Activated naive CD4-positive, alpha-beta T cell treated with anti-CD3 and anti-CD28 coated beads for 36 hours (primary cell): ENCODE measurements at places on chromosomes 16 and 17. TPM values are rescaled to one million over a fixed set of nuclear protein-coding genes. Genes with fewer than 3 reads are reported as not detected.

CES5A gene
- not detected for total RNA-seq

ARHGDIG gene
- not detected for total RNA-seq

CAPNS2 gene
- total RNA-seq = not detected

KRT33B gene
- total RNA-seq = not detected

GRCh38 chr17:46026166-46027047 lies 27.4 kb downstream of the STH start:
- no peaks in the 10 kb centered on the region for H3K27me3 ChIP-seq
- H3K36me3 ChIP-seq = peaks cover 10% of the 10 kb centered on the region
- no peak for DNase-seq
- H3K4me3 ChIP-seq = no peak overlapping the region

DNA sequence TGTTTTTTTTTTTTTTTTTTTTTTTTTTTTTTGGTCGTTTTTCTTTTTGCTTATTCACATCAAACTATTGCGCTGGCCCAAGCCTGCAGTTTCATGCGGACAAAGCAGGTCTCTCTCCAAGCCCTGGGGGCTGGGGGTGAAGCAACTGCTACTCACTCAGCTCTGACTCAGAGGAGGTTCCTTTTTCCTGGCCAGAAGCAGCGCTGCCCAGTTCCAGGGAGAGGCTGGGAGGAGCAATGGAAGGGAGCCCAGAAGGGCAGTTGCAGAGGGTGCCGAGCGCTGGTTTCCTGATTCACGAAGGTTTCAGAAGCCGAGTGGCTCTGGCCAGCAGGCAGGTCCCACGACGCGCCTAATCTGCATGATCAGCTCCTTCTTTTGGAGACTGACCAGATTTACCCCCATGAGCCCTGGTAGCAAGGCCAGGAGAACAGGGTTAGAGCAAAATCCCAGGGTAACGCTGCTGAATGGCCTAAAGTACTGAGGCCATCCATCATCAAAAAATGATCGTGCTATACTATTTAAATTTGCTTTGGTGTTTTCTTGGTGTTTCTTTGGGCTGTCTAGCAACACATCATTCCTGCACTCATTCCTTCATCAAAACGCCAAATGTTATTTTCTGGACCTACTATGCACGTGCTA lies 144.7 kb upstream of the SOX9 start:
- no peak overlapping the region for H3K27ac ChIP-seq
- H3K4me3 ChIP-seq = no peak overlapping the region
- no peaks in the 10 kb centered on the region for H3K27me3 ChIP-seq
- H3K36me3 ChIP-seq = no peaks in the 10 kb centered on the region
- H3K4me1 ChIP-seq = no peaks in the 10 kb centered on the region

DNA sequence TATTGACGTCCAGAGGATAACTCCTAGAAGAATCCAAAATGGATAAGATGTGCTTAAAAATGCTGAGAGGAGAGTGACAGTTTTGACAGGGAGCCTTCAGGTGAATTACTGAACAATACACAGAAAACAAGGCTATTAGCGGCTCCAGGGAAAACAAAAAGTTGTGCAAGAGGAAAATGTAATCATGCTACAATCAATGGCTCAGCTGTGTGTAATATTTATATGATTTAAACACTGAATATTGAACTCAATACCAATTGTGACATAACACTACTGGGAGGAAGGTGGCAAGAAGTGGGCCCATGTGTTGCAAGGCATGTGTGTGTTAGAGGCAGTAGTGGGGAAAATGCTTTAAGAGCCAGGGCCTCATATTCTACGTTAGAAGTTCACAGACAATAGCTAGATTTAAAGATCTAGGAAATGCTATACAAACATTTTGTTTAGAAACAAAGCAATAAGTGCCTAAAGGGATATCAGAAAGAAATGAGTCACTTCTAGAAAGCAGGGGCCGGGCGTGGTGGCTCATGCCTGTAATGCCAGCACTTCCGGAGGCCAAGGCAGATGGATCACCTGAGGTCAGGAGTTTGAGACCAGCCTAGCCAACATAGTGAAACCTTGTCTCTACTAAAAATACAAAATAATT lies 253.2 kb upstream of the IRX5 start:
- H3K36me3 ChIP-seq = no peaks in the 10 kb centered on the region
- no peaks in the 10 kb centered on the region for H3K4me1 ChIP-seq
- peaks cover 1% of the 10 kb centered on the region for H3K27me3 ChIP-seq
- no peak overlapping the region for H3K27ac ChIP-seq

- H3K4me1 ChIP-seq = no peaks in the 10 kb centered on the region
- H3K27me3 ChIP-seq = peaks cover 12% of the 10 kb centered on the region
- H3K4me3 ChIP-seq = no peak overlapping the region
- no peaks in the 10 kb centered on the region for H3K36me3 ChIP-seq
Observed at GRCh38 chr16:55817236-55817912, 15.5 kb downstream of the CES1 start.

DNA sequence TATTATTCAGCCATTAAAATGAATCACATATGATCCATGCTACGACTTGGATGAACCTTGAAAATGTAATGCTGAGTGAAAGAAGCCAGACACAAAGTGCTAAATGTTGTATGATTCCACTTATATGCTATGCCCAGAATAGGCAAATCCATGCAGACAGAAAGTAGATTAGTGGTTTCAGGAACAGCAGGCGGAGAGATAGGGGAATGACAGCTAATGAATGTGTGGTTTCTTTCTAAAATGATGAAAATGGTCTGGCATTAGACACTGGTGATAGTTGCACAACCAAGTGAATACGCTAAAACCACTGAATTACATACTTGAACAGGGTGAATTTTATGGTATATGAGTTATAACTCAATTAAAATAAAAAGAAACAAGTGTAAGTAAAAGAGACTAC lies 121.8 kb upstream of the NOG start:
- H3K4me3 ChIP-seq = no peak overlapping the region
- H3K4me1 ChIP-seq = peaks cover 7% of the 10 kb centered on the region
- no peak overlapping the region for H3K27ac ChIP-seq
- DNase-seq = no peak
